ENCODE measurements at places on chromosomes 5 and 9. TPM values are rescaled to one million over a fixed set of nuclear protein-coding genes. Genes with fewer than 3 reads are reported as not detected.

GRCh38 chr5:158522776-158523175, 576.9 kb downstream of the EBF1 start:
- H3K36me3 ChIP-seq, result no peaks in the 10 kb centered on the region
- no peak overlapping the region for H3K27ac ChIP-seq
- no peaks in the 10 kb centered on the region for H3K4me1 ChIP-seq
- no peaks in the 10 kb centered on the region for H3K27me3 ChIP-seq
- no peak for DNase-seq
- no peak overlapping the region for H3K4me3 ChIP-seq

- H3K27ac ChIP-seq, result no peak overlapping the region
- no peak for DNase-seq
- no peaks in the 10 kb centered on the region for H3K36me3 ChIP-seq
- H3K4me1 ChIP-seq, result no peaks in the 10 kb centered on the region
Observed at GRCh38 chr9:99173570-99174504, 47.9 kb downstream of the ALG2 start.

GRCh38 chr5:52560366-52560765, 227.3 kb upstream of the ITGA1 start:
- H3K4me3 ChIP-seq, result no peak overlapping the region
- DNase-seq, result no peak
- no peaks in the 10 kb centered on the region for H3K27me3 ChIP-seq
- H3K4me1 ChIP-seq, result no peaks in the 10 kb centered on the region

GRCh38 chr5:131610198-131611063, 24.6 kb downstream of the RAPGEF6 start:
- DNase-seq, result no peak
- H3K27ac ChIP-seq, result no peak overlapping the region
- no peaks in the 10 kb centered on the region for H3K27me3 ChIP-seq
- H3K4me1 ChIP-seq, result no peaks in the 10 kb centered on the region
- no peaks in the 10 kb centered on the region for H3K36me3 ChIP-seq
- H3K4me3 ChIP-seq, result no peak overlapping the region

Gene CDH9
- total RNA-seq, result not detected

Gene SLCO6A1
- total RNA-seq, result not detected

DNA sequence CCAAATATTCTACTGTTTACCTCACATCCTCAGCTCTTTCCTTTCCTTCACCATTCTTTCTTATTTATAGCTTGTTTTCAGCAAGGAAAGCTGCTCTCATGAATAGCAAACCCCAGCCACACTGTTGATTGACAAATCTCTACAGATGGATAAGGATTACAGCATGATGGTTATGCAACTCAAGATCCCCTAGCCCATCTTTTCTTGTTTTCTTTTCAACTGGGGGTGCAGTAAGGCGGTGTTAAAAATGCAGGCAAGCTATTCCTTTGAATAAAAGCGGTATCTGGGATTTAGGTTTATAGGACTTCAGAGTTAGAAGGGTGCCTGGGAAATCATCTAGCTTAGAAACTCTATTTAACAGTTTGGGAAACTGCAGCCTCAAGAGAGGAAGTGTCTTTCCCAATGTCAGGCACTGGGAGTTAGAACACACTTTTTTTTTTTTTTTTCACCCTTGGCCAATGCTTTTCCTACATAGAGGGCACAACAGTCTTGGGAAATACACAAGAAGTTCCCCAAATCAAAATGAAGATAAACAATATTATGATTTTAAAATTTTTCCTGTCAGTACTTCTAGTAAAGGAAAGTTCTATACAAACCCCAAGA, 2.6 kb downstream of the SPARC start:
- no peak for DNase-seq
- no peaks in the 10 kb centered on the region for H3K27me3 ChIP-seq
- H3K36me3 ChIP-seq, result no peaks in the 10 kb centered on the region

DNA sequence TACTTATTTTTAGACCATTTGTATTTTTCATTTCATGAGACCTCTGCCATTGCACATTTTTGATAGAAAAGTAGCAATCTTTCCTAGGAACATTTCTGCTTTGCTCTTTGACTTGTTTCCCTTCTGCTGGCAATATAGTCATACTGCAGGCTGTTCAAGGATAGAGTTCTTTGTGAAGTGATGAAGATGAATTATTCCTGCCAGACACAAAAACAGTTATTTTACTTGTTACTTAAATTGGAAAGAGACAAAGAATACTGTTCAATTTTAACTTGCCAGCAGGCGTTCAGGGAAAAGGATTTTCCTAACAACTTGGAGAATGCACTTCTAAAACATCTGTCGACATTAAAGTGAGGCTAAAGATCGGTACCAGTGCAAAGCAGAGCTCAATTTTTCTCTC, 251.7 kb upstream of the ACTBL2 start:
- H3K36me3 ChIP-seq, result no peaks in the 10 kb centered on the region
- no peaks in the 10 kb centered on the region for H3K4me1 ChIP-seq
- H3K27ac ChIP-seq, result no peak overlapping the region
- H3K4me3 ChIP-seq, result no peak overlapping the region
- no peaks in the 10 kb centered on the region for H3K27me3 ChIP-seq

Gene FAM114A2
- total RNA-seq, result 20.2 TPM

DNA sequence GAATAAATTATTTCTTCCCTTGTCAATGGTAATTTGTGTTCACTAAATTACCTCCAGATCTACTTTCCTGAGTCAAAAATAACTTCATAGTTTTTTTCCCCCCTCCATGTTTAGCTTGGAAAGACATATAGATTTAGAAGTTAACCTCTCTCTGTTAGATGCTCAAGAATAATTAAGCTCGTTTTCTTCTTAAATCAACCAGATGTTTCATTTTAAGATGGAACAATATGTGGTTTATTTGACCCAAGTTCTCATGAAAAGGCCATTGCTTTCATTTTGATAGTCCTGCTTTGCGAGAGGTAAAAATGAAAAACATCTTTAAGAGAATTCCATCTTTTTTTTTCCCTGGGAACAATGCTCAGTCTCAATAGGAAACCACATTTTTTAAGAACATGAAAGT, 27.7 kb upstream of the GAS1 start:
- no peak overlapping the region for H3K4me3 ChIP-seq
- H3K36me3 ChIP-seq, result no peaks in the 10 kb centered on the region
- H3K27me3 ChIP-seq, result no peaks in the 10 kb centered on the region
- DNase-seq, result no peak

GRCh38 chr5:122156724-122157325, 27.5 kb downstream of the ZNF474 start:
- H3K4me1 ChIP-seq, result no peaks in the 10 kb centered on the region
- no peaks in the 10 kb centered on the region for H3K27me3 ChIP-seq
- H3K36me3 ChIP-seq, result no peaks in the 10 kb centered on the region
- no peak overlapping the region for H3K4me3 ChIP-seq
- no peak for DNase-seq

Gene IQGAP2
- total RNA-seq, result 3.0 TPM

DNA sequence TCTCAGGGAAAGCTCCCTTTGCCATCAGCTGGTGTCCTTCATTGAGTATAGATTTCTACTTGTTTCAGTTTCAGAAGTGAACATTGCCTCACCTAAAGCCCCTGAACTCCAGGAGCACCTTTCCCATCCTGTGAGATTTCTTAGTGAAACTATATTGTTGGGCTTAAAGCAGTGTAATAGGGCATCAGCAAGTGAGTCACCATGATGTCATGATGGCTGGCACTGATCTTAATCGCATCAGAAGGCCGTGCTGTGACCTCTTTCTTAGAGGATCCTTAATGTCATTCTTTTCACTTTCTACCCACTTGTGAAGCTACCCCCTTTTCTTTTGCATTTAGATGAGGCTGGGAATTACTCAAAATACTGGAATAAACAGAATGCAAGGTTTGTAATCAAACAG, 401.3 kb downstream of the MTRR start:
- no peak overlapping the region for H3K4me3 ChIP-seq
- H3K4me1 ChIP-seq, result no peaks in the 10 kb centered on the region
- no peaks in the 10 kb centered on the region for H3K36me3 ChIP-seq
- no peak for DNase-seq
- no peaks in the 10 kb centered on the region for H3K27me3 ChIP-seq
- H3K27ac ChIP-seq, result no peak overlapping the region

GRCh38 chr9:91842358-91843049, 107.5 kb downstream of the ROR2 start:
- no peak overlapping the region for H3K4me3 ChIP-seq
- peaks cover 23% of the 10 kb centered on the region for H3K4me1 ChIP-seq
- H3K27ac ChIP-seq, result peak overlapping the region; percentile 81

Gene ADGRV1
- 5.3 TPM for total RNA-seq

- H3K4me3 ChIP-seq, result no peak overlapping the region
- no peak overlapping the region for H3K27ac ChIP-seq
- no peaks in the 10 kb centered on the region for H3K36me3 ChIP-seq
- DNase-seq, result no peak
- H3K4me1 ChIP-seq, result peaks cover 54% of the 10 kb centered on the region
Observed at GRCh38 chr5:98767581-98767980, 5.9 kb upstream of the RGMB start.

Gene PCDHB15
- 0.09 TPM for total RNA-seq

GRCh38 chr5:119070828-119071560, at the start of gene DMXL1:
Gene DMXL1, plus strand, starts transcription at chr5:119071087. Its CDS starts 483 bp downstream, at chr5:119071570.
- DNase-seq, result peak; percentile 96
- peak within 1 kb of the TSS; percentile 67 for H3K4me3 ChIP-seq
- peak within 1 kb of the TSS; percentile 98 for H3K27ac ChIP-seq
- H3K4me1 ChIP-seq, result peaks cover 17% of the 10 kb centered on the region
- no peaks in the 10 kb centered on the region for H3K36me3 ChIP-seq

Gene DNAJC18
- total RNA-seq, result 6.9 TPM

Gene TPPP
- total RNA-seq, result 1.7 TPM

GRCh38 chr9:127588740-127589506, 23.2 kb upstream of the STXBP1 start:
- no peak overlapping the region for H3K27ac ChIP-seq
- no peaks in the 10 kb centered on the region for H3K27me3 ChIP-seq
- no peak overlapping the region for H3K4me3 ChIP-seq
- H3K4me1 ChIP-seq, result peaks cover 47% of the 10 kb centered on the region
- DNase-seq, result no peak

Gene ITK
- 2.8 TPM for total RNA-seq

DNA sequence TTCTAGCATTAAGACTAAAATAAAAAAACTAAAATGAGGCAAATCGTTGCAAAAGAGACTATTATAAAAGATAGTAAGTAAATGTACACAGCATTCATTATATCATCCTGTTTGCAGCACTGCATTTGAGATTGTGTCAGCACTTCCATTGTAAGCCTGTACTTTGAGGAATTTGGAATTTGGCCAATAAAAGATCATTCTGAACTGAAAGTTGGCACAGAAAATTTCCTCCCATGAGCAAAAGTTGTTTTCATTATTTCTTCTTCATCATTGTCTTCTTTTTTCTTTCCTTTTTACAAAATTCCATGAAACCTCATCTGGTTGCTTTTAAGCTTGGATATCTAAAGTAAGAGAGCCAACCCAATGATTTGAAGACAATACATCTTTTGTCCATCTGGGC, 199.3 kb upstream of the ADAMTSL1 start:
- no peak overlapping the region for H3K4me3 ChIP-seq
- H3K36me3 ChIP-seq, result no peaks in the 10 kb centered on the region
- no peak for DNase-seq

DNA sequence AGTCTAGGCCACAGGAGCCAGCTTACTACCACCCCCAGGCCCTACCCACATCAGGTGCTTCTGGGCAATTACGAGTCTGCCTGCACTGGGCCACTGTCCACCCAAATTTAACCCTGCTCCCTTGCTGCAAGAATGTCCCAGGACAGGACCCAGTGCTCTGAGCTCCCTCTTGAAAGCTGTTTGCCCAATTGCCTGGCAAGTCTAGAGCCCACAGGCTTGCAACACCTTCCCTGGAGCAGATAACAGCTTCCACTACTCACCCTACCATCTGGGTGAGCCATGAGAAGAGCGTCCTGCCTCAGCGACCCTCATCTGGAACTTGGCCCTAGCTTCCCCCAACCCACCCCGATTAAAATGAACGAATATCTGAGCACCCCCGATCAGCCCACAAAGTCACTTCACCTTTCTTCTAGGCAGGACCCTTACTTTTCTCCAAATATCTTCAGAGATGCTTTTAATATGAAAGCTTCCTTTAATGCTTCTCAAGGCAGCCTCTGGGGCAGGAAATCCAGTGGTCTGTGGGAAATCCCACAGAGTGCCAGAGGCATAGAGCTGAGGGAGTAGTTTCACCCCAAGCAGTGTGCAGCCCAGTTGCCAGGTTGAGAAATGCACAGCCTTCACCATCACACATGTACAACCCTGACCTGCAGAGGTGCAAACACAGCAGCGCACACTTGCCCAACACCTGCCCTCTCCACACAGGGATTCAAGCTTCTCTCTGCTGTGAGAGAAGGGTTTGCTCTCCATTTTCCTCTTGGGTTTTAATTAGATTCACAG, 10.6 kb downstream of the ACSL6 start:
- H3K4me3 ChIP-seq, result no peak overlapping the region
- no peaks in the 10 kb centered on the region for H3K27me3 ChIP-seq
- no peaks in the 10 kb centered on the region for H3K4me1 ChIP-seq

- H3K27me3 ChIP-seq, result no peaks in the 10 kb centered on the region
- H3K4me3 ChIP-seq, result no peak overlapping the region
- H3K4me1 ChIP-seq, result peaks cover 14% of the 10 kb centered on the region
- no peak overlapping the region for H3K27ac ChIP-seq
Observed at GRCh38 chr9:34372467-34373011, 4.2 kb downstream of the MYORG start.

- H3K27me3 ChIP-seq, result no peaks in the 10 kb centered on the region
- no peak overlapping the region for H3K27ac ChIP-seq
- DNase-seq, result no peak
- H3K4me3 ChIP-seq, result no peak overlapping the region
Observed at GRCh38 chr9:128043467-128043868, 23.7 kb downstream of the NAIF1 start.
